ENCODE measurements at places on chromosomes 2 and 18.

- H3K27me3 ChIP-seq: peaks cover 1% of the 10 kb centered on the region
- no peaks in the 10 kb centered on the region for H3K36me3 ChIP-seq
- DNase-seq: no peak
- no peak overlapping the region for H3K27ac ChIP-seq
These were observed 56.1 kb downstream of the OSBPL6 start for GRCh38 chr2:178250429-178250828.

DNA sequence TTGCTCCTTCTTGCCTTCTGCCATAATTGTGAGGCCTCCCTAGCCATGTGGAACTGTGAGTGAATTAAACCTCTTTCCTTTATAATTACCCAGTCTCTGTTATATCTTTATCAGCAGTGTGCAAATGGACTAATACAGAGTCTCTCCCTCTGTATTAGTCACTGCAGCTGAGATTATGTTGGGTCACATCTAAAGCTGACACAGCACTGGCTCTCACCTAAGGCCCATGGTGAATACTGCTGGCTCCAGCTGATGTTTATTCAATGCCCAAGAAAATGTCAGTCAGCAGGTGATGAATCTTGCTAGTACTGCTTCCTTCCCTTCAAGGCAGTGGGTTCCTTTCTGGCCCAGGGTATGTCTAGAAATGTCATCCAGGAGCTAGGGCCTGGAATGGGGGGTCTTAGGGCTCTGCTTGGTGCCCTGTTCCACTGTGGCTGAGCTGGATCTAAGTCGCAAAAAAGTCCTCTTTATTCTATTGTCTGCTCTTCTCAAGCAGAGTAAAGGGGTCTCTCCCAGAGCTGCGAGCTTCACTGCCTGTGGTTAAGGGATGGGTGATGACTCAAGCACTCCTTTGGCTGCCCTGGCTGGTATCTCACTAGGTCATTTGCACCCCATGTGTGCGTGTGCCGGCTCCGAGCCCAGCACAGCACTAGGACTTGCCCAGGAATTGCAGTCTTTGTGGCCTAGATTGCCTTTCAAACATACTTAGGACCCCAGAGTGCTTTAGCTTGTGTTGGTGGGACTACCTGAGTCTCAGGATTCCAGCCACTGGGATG, 29.9 kb downstream of the PPP1R1C start:
- H3K36me3 ChIP-seq: peaks cover 25% of the 10 kb centered on the region
- H3K4me1 ChIP-seq: peaks cover 38% of the 10 kb centered on the region
- DNase-seq: no peak
- H3K4me3 ChIP-seq: no peak overlapping the region
- no peaks in the 10 kb centered on the region for H3K27me3 ChIP-seq
- H3K27ac ChIP-seq: no peak overlapping the region

DNA sequence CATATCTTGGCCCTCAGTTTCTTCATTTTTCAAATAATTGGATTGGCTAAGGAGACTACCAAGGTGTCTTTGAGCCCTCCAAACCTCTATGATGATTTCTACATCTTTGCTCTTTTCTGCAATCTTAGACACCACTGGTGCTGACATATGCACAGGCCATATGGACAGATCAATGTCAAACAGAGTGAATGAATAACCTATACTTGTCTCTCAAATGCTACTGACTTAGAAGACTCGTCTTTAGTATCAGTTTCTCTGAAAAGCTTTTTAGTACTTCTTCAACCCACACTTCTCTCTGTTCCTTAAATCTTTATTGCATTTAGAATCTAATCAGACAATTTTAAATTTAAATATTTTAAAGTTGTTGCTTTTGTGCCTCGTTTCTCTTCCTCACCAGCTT, 258.2 kb downstream of the LTBP1 start:
- H3K4me1 ChIP-seq: peaks cover 57% of the 10 kb centered on the region
- H3K36me3 ChIP-seq: peaks cover 69% of the 10 kb centered on the region
- H3K27ac ChIP-seq: no peak overlapping the region
- DNase-seq: no peak
- no peak overlapping the region for H3K4me3 ChIP-seq
- peaks cover 1% of the 10 kb centered on the region for H3K27me3 ChIP-seq

DNA sequence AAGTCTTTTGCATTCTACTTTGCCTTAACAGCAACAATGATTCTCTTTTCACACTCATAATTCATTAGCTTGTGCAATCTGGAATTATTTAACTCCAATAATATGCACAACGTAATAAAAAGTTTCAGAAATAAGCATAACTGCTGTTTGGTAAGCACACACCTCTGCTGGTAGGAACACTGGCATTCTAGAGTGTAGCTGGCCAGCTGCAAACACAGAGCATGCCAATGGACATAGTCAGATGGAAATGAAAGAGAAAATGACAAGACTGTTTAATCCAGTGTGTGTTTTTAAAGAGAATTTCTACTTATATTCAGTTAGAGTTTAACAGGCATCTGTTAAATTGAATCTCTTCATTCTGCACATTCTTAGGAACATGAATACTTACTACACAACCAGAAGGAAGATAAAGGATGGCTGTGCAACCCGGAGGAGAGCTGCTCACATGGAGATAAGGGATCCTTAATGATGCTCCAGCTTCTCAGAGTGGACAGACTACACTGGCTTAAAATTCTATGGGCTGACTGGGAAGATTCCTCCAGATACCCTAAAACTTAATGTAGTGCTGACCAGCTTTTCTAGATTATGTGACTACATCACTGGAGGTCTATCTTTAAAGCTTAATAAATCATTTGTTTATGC, 94.6 kb upstream of the CHAC2 start:
- H3K27ac ChIP-seq: no peak overlapping the region
- H3K4me1 ChIP-seq: peaks cover 9% of the 10 kb centered on the region
- H3K27me3 ChIP-seq: no peaks in the 10 kb centered on the region
- peak; percentile 36 for DNase-seq
- H3K36me3 ChIP-seq: peaks cover 5% of the 10 kb centered on the region

GRCh38 chr2:207223051-207223450, 57.3 kb upstream of the KLF7 start:
- peaks cover 51% of the 10 kb centered on the region for H3K4me1 ChIP-seq
- no peak overlapping the region for H3K4me3 ChIP-seq
- DNase-seq: peak; percentile 62
- no peaks in the 10 kb centered on the region for H3K36me3 ChIP-seq
- H3K27me3 ChIP-seq: peaks cover 1% of the 10 kb centered on the region

Measured in HFFc6 (cell line).